Lower lobe of right lung (tissue), 2 donors: ENCODE measurements at places on chromosomes 2 and 18. TPM values are rescaled to one million over a fixed set of nuclear protein-coding genes. Genes with fewer than 3 reads are reported as not detected.

DNA sequence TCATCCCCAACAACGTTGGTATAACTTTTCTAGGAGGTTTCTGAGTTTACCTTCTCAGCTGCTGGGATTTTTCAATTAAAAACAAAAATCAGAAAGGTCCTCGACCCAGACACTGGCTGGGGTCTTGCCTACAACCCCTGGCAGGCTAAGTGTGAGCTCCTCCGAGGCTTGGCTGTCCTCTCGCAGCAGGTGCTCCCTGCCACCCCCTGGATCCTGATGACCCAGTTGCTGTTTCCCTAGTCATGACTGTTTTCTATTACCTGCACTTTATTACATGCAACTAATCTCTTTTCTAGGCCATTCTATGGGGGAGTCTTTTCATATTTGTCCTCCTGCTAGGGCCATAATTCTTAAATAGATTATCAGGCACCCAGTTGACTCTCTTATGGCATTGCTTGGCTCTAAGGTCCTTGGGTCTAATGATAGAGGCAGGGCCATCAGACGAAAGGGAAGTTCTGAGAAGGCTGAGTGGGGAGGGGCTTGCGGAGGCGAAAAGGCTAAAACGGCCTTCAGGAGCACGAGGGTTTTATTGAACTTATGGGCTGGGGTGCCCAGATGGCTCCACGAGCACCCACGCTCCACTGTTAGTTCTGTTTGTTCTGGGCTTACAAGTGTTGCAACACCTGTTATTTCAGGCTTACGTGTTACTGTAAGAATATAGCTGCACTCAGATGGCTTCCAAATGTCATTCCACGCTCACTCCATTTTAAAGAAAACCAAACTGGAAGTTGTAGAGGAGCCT is 166.0 kb downstream of the NCK2 start:
- no peak for DNase-seq

DNA sequence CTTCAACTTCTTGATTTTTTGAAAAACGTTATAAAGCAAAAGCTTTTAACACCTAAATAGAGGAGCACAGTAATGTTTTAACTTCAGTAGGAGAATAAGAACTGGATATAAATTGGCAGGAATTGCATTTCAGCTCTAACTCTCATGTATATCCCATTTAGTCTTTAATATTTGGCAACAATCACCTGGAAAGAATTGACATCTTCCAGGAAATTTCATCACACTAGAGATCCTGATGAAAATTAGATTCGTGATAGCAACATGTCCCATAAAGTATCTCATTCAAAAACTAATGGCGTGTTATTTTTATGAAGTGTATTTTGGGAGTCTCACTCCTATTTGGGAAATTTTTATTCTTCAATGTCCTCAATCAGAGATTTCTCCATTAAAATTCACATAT is 131.1 kb upstream of the DNAJC10 start:
- DNase-seq: no peak

GRCh38 chr2:131077182-131077846 is 15.9 kb downstream of the FAM168B start:
- no peak for DNase-seq

DNA sequence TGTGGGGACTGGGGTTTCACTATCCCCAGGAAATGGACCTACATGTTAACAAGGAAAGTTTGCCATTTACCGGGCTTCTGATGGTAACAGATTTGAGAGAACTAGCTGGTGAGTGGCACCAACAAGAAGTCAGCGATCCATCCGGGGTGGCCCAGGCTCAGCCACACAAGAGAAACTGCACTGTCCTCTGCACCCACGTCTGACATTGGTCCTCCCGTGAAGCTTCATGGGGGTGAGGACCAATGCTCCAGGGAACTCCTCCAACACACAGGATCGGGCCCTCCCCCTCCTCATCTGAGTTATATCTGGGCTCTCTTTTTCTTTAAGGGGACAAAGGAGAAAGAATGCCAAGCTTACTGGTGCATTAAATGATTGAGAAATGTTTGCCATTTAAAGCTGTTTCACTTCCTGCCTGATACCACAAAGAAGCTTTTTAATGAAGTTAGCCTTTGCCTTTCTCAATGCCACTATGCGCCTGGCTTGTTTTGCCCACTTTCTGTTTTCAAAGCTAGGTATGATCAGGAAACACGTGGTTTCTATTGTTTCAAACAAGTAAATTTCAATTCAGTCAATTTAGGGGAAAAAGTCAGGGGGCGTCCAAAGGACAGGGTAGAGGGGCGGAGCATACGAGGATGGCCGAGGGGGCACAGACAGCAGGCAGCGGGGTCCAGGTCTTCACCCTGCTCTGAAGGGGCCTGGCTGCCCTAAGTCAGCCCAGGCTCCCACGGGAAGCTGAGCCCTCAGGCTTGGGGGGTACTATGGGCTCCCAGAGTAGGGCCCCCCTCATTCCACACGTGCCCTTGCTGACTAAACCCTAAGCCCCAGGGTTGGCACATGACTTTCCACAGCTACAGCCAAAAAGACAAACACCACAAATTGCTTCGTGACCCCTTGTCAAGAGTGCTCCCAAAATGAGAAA is 204.0 kb upstream of the ID2 start:
- DNase-seq: peak; percentile 50

GRCh38 chr18:11327391-11328009 is 178.1 kb upstream of the PIEZO2 start:
- DNase-seq: no peak

Gene GATA6
- total RNA-seq: 22.1 TPM
